ENCODE measurements at places on chromosomes 1 and 21.

DNA sequence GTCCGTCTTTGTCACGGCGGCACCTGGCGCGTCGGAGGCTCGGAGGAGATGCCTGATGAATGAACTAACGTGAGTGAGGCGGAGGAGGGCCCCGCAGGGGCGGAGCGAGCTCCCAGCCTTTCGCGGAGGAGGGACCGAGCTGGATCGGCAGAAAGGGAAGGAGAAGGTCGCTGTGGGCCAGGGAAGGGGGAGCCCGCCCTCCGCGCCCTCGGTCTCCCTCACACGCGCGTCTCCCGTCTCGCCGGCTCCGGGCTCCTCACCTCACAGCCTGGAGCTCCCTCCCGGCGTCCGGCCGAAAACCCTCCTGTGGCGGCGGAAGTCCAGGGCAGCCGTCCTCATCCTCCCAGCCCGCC, 519 bp downstream of the ZNF496 start:
- peak; percentile 60 for DNase-seq

GRCh38 chr1:117210831-117211261, at the start of gene VTCN1:
Gene VTCN1 (minus strand): TSS chr1:117210927. CDS start chr1:117210855, 72 bp downstream.
- DNase-seq, result no peak

DNA sequence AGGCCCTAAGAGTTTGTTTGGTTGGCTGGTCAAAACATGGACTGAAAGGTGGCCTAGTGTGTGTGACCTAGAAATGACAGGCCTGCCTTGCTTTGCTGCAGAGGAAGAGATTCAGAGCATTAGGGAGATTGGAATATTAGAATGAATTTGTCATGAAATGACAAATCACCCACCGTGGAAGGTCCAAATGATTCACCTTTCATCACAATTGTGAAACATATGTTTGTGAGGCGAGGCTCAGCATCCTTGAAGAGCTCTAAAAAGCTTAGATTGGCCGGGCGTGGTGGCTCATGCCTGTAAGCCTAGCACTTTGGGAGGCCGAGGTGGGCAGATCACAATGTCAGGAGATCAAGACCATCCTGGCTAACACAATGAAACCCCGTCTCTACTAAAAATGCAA, 5.5 kb downstream of the LCE1B start:
- DNase-seq, result no peak

GRCh38 chr1:198534548-198535418, 5.7 kb downstream of the ATP6V1G3 start:
- DNase-seq, result no peak

- DNase-seq, result peak; percentile 89
Observed at GRCh38 chr1:159882527-159882862, 17.5 kb downstream of the CFAP45 start.

DNA sequence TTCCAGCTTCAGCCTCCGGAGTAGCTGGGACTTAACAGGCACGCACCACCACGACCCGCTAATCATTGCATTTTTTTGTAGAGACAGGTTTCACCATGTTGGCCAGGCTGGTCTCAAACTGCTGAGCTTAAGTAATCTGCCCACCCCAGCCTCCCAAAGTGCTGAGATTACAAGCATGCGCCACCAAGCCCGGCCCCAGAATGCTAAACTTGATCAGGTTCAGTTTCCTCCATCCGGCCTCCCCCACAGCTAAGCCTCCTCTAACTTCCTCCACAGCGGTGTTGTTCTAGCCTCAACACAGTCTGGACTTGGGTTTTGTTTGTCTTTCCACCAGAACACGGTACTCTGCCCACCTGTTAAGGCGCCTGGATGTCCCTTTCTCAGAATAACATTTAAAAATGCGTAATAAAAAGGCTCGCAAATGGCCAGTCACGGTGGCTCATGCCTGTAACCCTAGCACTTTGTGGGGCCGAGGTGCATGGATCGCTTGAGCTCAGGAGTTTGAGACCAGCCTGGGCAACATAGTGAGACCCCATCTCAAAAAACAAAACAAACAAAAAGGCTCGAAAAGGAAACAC, 2.4 kb downstream of the PARP1 start:
- DNase-seq, result no peak

- peak; percentile 38 for DNase-seq
Observed at GRCh38 chr1:40592107-40592803, 60.8 kb downstream of the ZNF684 start.

- peak; percentile 1 for DNase-seq
Observed at GRCh38 chr1:85894651-85895050, 186.4 kb upstream of the ZNHIT6 start.

- no peak for DNase-seq
Observed at GRCh38 chr1:12460121-12460520, 157.9 kb downstream of the DHRS3 start.

DNA sequence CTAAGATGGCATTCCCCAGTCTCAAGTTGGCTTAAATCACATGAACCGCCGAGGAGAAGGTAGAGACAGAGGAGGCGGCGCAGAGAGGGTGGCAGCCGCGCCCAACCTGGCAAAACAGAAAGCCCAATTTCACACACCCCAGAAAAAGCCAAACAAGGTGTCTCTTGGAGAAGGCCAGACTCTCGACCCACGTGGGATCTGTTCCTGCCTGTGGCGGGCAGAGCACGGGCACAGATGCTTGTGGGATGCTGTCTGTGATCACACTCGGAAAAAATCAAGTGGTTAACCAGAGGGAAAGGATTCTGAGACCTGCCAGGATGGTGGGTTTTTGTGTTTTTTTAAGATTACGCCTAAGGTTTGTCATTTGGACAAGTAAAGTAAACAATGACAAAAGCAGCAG, 80.7 kb downstream of the MRPL37 start:
- peak; percentile 37 for DNase-seq

DNA sequence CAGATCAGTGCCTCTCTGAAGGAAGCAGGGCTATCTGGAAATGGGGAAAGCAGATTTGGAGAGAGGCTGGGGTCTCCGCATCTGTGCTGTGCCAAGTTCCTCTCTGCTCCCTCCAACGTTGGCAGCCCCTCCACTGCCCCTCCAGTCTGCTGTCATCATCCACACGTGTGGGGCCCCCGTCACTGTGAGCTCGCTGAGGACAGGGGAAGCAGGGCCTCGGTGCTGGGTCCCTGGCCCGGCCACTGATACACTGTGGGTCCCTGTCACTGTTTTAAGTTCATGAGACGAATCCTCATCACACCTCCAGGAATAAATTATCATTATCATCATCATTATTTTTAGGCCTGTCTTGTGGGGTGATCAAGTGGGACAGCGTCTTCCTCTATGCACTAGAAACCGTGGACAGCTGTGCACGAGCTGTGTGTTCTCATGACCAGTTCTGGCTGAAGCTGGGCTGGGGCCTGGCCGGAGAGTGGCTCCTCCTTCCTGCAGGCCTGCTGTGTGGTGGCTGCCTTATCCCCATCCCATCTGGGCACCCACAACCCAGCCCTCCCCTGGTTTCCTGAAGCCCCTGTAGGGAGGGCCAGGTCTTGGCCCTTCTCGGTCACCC, 52.2 kb downstream of the DMRTB1 start:
- no peak for DNase-seq

- DNase-seq, result peak; percentile 7
Observed at GRCh38 chr1:1407636-1408318, 684 bp upstream of the MRPL20 start.

- DNase-seq, result no peak
Observed at GRCh38 chr1:172453607-172454006, 9.7 kb upstream of the PIGC start.
